Activated naive CD8-positive, alpha-beta T cell treated with anti-CD3 and anti-CD28 coated beads, Interleukin-2, amount 50 U/mL, for 24 hours (primary cell): ENCODE measurements at places on chromosomes 11 and 22.
A peak's percentile ranks its signal among the peaks of the same experiment; 100 is the strongest.

DNA sequence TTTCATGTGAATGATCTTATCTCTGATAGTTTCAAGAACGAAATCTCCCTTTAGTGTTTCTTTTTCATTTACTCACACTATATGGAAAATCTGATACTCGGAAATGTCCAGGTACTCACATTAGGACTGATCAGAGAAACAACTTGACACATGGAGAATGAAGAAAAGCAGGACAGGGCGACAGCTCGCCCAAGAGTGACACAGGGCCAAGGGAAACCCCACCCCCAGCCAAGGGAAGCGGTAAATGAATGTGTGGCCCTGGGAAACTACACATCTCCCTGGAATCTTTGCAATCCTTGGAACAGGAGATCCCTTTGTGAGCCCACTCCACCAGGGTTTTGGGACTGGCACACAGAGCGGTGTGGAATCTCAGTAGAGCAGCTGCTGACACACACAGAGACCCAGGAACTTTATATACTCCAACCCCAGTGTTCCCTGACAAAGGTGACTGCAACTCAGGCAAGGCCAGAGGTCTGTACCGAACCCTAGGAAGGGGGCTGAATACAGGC, 303.7 kb upstream of the ARHGAP42 start:
- no peak for DNase-seq
- H3K4me3 ChIP-seq = no peak overlapping the region
- H3K36me3 ChIP-seq = no peaks in the 10 kb centered on the region
- no peaks in the 10 kb centered on the region for H3K27me3 ChIP-seq

DNA sequence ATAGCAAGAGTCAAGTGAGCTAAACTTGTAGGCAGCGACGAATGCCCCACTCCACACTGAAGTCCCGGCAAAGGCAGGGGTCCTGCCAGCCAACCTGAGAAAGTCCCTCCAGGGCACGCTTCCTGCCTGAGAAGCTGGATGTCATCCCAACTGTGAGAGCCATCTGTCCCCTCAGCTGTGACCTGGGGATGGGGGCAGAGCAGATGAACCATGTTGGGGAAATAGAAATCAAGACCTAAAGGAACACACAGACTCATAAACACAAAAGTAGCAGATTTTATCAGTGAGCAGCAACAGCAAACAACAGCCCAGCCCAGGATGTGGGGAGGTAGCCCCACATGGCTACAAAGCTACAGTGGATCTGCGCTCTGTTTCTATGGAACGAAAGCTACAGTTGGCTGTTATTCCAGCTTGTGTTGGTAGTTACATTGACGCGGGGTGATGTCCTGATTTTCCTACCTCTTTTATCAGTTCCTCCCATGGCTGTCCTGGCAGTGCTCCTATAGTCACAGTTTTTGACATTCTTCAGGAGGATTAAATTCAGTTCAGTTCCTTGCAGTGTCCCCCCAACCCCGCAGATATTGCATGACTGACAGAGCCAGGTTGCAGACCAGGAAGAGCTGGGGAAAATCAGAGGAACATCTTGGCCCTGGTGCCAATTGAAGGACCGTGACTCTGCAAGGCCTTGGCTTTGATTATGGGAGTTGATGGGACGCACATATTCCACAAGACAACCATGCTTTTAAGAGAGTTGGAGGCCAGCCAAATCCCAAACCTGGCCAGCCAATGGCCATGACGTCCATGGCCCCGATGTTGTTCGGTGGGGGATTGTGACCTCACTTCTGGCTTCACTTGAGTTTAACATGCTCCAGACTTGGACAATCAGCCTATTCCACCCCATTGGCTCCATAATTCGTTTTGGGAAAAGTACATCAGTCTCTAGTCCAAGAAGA, 14.6 kb downstream of the MRGPRD start:
- no peak overlapping the region for H3K4me3 ChIP-seq
- H3K36me3 ChIP-seq = no peaks in the 10 kb centered on the region
- H3K27ac ChIP-seq = no peak overlapping the region
- H3K27me3 ChIP-seq = peaks cover 5% of the 10 kb centered on the region
- DNase-seq = no peak
- peaks cover 7% of the 10 kb centered on the region for H3K4me1 ChIP-seq

- H3K27ac ChIP-seq = no peak overlapping the region
- H3K4me1 ChIP-seq = no peaks in the 10 kb centered on the region
- H3K27me3 ChIP-seq = no peaks in the 10 kb centered on the region
- H3K4me3 ChIP-seq = no peak overlapping the region
- no peaks in the 10 kb centered on the region for H3K36me3 ChIP-seq
- DNase-seq = no peak
These were observed 203.4 kb downstream of the KIF18A start for GRCh38 chr11:27904358-27905055.

DNA sequence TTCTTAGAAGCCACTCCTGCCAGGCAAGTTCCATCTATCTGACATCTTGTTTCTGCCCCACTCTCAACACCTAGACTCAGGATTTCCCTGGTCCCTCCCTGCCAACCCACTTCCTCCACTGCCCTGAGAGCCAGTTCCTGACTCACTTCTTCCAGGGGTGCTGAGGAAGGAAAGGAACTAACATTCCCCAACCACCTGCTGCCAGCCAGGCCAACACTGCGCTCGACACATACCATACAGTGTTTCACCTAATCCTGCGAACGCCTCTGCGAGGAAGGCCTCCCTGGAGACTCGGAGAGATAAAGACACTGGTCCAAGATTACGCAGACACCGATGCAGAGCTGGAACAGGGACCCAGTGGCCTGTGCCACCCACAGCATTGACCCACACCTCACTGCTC, 40.2 kb downstream of the MICAL3 start:
- no peaks in the 10 kb centered on the region for H3K27me3 ChIP-seq
- H3K4me1 ChIP-seq = peaks cover 49% of the 10 kb centered on the region
- peak overlapping the region; percentile 7 for H3K27ac ChIP-seq
- no peaks in the 10 kb centered on the region for H3K36me3 ChIP-seq
- no peak for DNase-seq
- no peak overlapping the region for H3K4me3 ChIP-seq

DNA sequence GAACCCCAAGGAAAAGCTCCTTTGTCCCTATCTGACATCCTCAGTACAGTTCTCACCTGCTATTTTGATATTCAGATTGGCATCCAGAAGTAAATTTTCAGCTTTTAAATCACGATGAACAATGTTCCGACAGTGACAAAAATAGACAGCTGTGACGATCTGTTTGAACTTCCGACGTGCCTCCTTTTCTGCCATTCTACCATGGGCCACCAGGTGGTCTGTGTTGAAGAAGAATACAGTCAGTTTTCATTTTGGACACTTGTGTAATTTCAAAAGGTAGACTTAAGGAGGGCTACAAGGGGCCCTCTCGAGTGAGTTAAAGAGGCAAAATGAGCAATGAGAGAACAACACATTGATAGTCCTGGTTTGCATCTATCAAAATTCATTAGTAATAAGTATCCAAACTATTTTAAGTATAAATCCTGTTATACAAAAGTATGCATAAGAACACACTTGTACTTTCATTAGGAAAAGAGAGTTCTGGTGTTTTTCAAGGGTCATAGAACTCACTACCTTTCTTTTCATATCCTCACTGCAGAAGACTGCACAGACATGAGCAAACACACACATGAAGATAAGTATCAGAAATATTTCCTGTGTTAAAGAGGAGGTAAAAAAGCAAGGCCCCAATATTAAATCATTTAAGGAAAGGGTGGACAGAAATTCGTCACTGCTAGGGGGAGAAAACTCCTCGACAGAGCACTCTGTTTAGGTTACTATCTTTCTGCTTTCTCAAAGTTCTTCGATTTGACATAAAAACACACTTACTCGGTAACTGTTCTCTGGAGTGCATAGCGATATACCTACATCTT, 89.9 kb upstream of the APOA1 start:
- peaks cover 19% of the 10 kb centered on the region for H3K36me3 ChIP-seq
- peak; percentile 49 for DNase-seq
- H3K4me1 ChIP-seq = peaks cover 80% of the 10 kb centered on the region
- H3K4me3 ChIP-seq = peak overlapping the region; percentile 56

DNA sequence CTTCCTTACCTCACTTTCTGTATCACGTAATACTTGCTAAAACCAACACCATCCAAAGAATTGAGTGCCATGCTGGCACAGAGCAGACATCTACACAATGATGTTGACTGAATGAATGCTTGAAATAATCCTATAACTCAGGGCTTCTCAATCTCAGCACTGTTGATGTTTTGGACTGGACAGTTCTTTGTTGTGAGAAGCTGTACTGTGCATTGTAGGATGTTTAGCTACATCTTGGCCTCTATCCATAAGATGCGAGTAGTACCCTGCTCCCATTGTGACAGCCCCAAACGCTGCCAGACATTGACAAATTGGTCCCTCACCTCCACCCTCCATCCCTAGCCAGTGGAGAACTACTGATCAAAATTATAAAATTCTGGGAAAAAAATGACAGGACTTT, 153.4 kb downstream of the NAV2 start:
- H3K27me3 ChIP-seq = no peaks in the 10 kb centered on the region
- H3K27ac ChIP-seq = no peak overlapping the region
- H3K4me3 ChIP-seq = no peak overlapping the region
- no peaks in the 10 kb centered on the region for H3K4me1 ChIP-seq

DNA sequence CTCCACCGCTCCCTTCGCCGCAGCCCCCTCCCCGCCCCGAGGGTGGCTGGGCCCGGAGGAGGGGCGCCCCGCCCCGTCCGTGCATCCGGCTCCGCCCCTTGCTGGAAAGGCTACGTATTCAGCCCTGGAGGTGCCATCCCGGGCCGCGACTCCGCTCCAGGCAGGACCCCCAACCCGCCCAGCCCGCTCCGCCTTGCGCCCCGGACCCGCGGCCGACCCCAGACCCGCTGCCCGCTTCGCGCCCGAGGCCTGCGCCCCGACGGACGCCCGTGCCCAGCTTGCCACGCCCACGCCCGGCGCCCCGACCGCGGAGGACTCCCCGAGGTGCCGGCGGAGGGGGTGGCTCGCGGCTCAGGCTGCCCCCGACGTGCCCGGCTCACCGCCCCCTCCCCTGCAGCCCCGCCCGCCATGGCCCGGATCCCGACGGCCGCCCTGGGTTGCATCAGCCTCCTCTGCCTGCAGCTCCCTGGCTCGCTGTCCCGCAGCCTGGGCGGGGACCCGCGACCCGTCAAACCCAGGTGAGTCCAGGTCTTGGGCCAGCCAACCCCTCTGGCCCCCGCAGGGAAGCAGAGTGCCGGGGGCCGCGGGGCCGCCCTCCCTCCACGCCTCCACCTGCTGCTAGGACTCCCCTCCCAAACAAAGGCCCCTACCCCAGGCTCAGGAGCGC, at the start of gene ADM2:
TSS of gene ADM2 (plus strand) at position 104 of the 667 bp plus-strand sequence. CDS start at position 409, 305 bp downstream.
- no peaks in the 10 kb centered on the region for H3K36me3 ChIP-seq
- H3K4me1 ChIP-seq = peaks cover 5% of the 10 kb centered on the region
- H3K4me3 ChIP-seq = peak within 1 kb of the TSS; percentile 75
- DNase-seq = peak; percentile 75
- no peak within 1 kb of the TSS for H3K27ac ChIP-seq
- H3K27me3 ChIP-seq = peaks cover 9% of the 10 kb centered on the region

- peaks cover 13% of the 10 kb centered on the region for H3K4me1 ChIP-seq
- no peak for DNase-seq
- no peaks in the 10 kb centered on the region for H3K27me3 ChIP-seq
- peaks cover 3% of the 10 kb centered on the region for H3K36me3 ChIP-seq
These were observed 177.5 kb downstream of the TMEM135 start for GRCh38 chr11:87215236-87215635.

DNA sequence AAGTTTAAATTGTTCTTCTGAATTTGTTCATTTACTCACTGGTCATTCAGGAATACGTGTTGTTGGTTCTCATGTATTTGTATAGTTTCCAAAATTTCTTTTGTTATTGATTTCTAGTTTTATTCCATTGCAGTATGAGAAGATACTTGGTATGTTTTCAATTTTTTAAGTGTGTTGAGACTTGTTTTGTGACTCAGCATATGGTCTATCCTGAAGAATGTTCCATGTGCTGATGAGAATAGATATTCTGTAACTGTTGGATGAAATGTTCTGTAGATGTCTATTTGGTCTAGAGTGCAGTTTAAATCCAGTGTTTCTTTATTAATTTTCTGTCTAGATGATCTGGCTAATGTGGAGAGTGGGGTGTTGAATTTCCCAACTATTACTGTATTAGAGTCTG, 23.5 kb downstream of the CFAP300 start:
- no peaks in the 10 kb centered on the region for H3K36me3 ChIP-seq
- no peak overlapping the region for H3K4me3 ChIP-seq
- H3K4me1 ChIP-seq = no peaks in the 10 kb centered on the region
- DNase-seq = no peak
- H3K27ac ChIP-seq = no peak overlapping the region
- peaks cover 2% of the 10 kb centered on the region for H3K27me3 ChIP-seq

DNA sequence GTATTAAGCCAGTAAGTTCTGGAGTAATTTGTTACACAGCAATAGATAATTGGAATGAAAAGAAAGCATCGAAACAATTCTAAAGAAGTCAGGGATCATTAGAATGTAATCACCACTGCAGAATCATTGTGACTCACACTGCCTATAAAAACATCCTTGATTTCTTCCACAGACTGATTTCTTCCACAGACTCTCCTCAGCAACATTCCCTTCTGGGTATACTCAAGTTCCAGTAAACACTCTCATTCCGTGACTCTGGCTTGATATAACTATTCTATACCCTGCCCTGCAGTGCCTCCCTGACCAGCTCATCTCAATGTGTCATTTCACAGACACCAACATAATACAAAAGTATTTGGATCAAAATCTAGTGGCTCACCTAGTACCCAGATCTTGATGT, 120.5 kb downstream of the BBOX1 start:
- H3K4me3 ChIP-seq = no peak overlapping the region
- H3K4me1 ChIP-seq = no peaks in the 10 kb centered on the region
- H3K27ac ChIP-seq = no peak overlapping the region

- no peaks in the 10 kb centered on the region for H3K4me1 ChIP-seq
- DNase-seq = no peak
- no peak overlapping the region for H3K4me3 ChIP-seq
- H3K36me3 ChIP-seq = no peaks in the 10 kb centered on the region
- peaks cover 3% of the 10 kb centered on the region for H3K27me3 ChIP-seq
These were observed 33.9 kb upstream of the RASSF10 start for GRCh38 chr11:12975195-12975594.

- peak overlapping the region; percentile 54 for H3K27ac ChIP-seq
- DNase-seq = peak; percentile 41
- H3K27me3 ChIP-seq = no peaks in the 10 kb centered on the region
- no peaks in the 10 kb centered on the region for H3K36me3 ChIP-seq
- H3K4me3 ChIP-seq = no peak overlapping the region
These were observed 33.4 kb upstream of the PTPRJ start for GRCh38 chr11:47946682-47947559.

DNA sequence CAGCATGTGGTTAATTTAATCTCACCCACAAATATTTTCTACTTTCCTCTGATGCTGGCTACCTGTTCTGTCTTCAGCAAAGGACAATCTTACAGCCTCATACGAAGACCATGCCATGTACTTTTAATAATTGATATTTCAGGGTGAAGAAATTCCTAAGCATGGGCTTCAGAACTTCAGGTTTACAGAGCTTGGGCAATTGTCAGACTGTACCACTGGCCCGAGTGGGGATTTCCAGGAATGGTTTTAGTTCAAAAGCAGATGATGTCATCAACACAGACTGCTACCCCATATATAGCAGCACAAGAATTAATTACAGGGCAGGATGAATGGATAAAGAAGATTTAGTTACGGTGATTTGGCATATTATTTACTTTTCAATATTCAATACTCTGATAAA, 171.8 kb downstream of the ETS1 start:
- DNase-seq = no peak
- H3K36me3 ChIP-seq = no peaks in the 10 kb centered on the region
- H3K4me3 ChIP-seq = no peak overlapping the region
